ENCODE measurements at places on chromosomes 7 and 10.

GRCh38 chr7:128755819-128756476 is 16.8 kb downstream of the CALU start:
- DNase-seq = no peak

DNA sequence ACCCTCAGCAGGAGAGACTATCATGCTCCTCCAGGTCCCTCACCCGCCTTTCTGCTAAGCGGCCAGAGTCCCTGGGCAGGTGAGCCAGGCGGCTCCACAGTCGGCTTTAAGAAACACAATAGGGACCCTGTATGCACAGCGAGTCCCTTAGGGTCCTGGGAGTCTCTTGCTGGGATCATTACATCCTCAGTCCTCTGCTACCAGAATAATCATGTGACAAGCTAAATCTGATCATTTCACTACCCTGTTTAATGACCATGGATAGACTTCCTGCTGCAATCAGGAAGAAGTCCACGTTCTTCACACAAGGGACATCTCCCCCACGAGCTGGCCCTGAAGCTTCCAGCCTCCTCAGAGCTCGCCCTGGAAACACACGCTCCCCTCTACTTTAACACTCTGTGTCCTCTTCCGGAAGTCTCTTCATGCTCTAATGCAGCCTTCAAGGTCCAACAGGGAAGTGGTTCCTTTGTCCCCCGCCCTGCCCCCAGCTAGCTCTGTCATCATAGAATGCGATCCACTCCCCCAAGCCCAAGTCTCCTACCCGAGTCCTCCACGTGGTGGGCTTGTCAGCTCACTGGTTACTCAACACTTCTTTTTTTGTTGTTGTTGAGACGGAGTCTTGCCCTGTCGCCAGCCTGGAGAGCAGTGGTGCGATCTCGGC is 101.5 kb downstream of the RNF216 start:
- no peak for DNase-seq

GRCh38 chr7:44981035-44981706 is 2.4 kb upstream of the MYO1G start:
- DNase-seq = no peak

- no peak for DNase-seq
These were observed 159.9 kb downstream of the PLXNA4 start for GRCh38 chr7:132416395-132416794.

DNA sequence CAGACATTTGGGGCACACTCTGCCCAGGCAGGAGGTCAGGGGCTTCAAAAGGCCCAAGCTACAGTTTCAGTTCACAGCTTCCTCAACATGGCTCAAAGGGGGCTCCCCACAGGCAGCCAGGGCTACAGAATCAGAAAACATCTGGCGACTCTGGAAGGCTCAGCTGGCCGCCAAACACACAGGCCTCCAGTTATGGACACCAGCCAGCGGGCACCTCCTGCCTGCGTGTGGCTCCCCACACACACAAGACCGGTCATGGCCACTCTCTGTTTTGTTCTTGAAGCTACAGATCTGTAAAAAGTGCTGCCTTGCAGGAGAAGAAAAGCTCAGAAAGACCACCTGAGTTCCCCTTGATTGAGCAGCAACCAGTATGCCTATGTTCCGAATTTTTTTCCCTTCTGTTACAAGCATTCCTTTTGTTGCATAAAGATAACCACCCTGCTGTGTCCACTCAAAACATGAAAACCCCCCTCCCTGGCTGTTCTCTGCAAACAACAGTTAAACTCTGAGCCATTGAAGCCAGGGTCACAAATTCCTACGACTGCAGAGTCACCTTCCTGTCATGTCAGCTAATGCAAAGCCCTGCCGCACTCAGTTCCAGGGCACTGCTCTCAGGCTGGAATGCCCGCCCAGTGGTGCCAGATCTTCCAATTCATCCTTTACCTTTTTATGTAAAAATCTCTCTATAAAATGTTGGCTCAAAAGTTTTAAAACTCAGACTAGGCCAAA is 33.6 kb downstream of the VSTM4 start:
- no peak for DNase-seq

DNA sequence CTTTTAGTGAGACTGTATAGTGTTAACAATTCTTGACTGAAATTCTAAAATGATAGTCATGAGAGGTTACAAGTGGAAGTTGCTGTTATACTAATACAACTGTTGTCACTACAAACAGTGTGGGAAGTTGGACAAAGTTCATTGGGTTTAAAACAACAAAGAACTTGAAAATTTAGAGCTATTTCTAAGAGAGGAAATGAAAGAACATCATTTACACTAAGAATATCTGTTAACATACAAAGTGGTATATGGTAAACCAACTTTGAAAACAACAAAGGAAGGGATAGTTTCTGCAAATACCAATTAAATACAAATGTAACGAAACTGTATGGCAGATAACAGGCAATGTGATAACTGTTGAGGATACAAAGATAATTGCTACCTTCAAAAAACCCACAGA is 11.6 kb downstream of the MTPN start:
- no peak for DNase-seq

GRCh38 chr7:80097756-80098155 is 36.9 kb upstream of the GNAI1 start:
- no peak for DNase-seq

DNA sequence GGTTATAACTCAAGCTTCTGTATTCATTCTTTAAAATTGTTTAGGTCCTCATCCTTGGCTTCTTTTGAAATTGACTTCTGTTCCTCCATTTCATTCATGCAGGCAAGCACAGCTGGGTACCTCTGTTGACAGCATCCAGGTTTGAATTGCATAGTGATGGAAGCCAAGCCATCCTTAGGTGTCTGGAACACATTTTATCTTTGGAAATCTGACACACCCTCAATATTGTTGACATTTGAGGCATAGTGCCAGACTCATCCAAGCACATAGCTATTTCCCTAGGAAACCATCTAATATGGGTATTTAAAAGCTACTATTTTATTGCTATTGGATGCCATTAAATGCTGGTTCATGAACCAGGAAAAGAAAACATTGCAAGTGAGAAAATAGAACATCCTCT is 142.1 kb upstream of the PTPRZ1 start:
- no peak for DNase-seq

GRCh38 chr10:114478281-114478680 is 74.0 kb upstream of the AFAP1L2 start:
- no peak for DNase-seq

- peak; percentile 78 for DNase-seq
These were observed 214.7 kb upstream of the SLC26A5 start for GRCh38 chr7:103660455-103661371.

- no peak for DNase-seq
These were observed 159.8 kb downstream of the NRF1 start for GRCh38 chr7:129771201-129771927.

GRCh38 chr7:71826141-71826540 is 586.0 kb downstream of the CALN1 start:
- DNase-seq = no peak

DNA sequence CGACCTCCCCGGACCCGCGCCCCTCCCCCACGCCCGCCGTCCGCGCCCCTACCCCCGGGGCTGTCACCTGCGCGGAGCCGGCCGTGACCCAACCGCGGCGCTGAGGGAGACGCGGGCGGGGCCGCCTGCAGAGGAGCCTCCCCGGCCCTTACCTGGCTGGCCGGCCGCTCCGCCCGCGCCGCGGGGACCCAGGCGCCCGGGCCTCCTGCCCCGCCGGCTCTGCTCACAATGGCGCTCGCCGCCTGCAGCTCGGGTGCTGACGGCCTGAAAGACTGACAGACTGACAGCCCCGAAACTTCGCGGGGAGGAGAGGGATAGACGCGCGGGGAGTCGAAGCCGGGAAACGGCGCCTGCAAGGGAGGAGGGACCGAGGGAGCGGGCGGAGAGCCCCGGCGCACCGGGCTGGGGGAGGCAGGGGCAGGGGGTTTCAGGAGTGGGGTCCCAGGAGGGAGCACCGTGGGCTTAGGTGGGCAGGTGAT is 393 bp downstream of the ZNF467 start:
- DNase-seq = no peak

- no peak for DNase-seq
These were observed 310.1 kb downstream of the TCERG1L start for GRCh38 chr10:131001438-131001837.

DNA sequence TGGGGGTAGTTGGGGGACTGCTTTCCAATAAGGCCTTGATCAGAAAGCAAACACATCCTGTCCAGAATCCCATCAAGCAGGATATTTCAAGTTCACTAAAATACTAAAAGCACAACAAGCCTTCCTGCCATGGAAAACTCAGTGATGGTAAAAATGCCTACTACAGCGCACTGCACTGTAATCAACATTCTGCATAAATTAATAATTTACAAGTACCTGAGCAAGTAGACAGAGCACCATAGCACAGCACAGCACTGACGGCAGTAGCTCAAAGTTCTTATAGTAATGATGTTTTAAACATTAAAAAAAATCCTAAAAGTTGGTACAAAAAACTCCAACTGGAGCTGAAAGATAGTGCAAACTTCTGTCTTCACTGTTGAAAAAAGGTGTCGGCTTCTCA is 120.5 kb downstream of the FANK1 start:
- no peak for DNase-seq

GRCh38 chr7:3432911-3433310 is 131.9 kb downstream of the SDK1 start:
- DNase-seq = no peak

- DNase-seq = no peak
These were observed 94.1 kb downstream of the TCF7L2 start for GRCh38 chr10:113044016-113044755.

GRCh38 chr7:92834507-92835260 is 1.7 kb downstream of the CDK6 start:
- no peak for DNase-seq

DNA sequence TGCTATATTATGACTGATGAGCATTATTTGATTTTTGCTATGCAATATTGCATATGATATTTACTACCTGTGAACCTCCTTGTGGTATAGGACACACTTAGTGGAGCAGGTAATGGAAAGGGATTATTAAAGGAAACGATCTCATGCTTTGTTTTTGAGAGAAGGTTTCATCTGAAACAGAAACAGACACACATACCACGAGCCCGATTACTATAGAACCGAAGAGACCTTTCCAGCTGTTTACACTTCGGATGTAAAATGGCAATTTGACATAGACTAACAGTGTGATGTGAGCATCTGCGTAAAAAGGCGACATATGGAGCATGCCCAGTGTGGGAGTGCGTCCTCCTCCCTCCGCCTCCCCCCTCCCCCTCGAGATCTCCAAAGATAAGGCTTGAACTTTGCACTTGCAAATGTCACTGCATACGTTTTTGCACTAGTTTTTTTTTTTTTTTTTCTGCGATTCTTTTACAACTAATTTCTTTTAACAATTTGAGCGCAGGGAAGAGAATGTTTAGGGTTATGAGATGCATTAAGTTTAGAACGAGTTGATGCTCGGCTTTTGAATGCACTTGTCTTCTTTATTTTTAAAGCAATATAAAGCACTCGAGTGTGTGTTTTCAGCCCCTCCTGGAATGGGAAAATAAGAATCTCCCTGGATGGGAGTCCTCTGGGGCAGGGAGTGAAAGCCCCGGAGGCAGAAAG is 251.0 kb downstream of the NSUN6 start:
- no peak for DNase-seq

GRCh38 chr10:50334273-50334672 is 83.0 kb upstream of the ASAH2 start:
- no peak for DNase-seq

GRCh38 chr10:69151984-69152383 is 28.0 kb downstream of the VPS26A start:
- DNase-seq = no peak

- DNase-seq = no peak
These were observed 717.2 kb downstream of the TNS3 start for GRCh38 chr7:46864716-46865115.

DNA sequence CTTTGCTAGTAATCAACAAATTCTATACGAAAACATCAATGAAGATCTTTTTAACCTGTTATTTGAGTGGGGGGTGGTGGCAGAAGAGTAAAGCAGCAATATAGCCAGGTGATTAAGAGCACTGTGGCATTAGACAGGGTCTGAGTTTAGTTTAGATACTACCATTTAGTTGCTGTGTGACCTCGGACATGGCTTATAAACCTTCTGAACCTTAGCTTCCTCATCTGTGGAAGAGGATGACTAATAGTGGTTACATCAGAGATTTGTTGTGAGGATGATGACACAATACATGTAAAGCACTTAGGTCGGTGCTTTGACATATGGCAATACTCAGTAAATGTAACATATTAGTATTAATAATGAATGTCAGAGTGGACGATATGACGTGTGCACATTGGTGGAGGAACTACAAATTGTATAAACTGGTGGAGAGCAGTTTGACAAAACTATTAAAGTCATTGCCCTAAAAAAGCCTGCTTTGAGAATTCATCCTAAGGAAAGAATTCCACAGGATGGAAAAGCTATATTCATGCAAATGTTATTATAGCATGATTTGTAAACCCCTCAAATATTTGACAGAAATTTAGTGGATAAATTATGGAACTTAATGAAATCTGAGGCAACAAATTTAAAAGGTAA is 24.3 kb downstream of the SPAG6 start:
- peak; percentile 8 for DNase-seq

- DNase-seq = no peak
These were observed 369.2 kb upstream of the GALNT17 start for GRCh38 chr7:70762696-70763095.

- peak; percentile 13 for DNase-seq
These were observed 135.1 kb downstream of the NRBF2 start for GRCh38 chr10:63268149-63268797.

- DNase-seq = no peak
These were observed 137.6 kb upstream of the THSD7A start for GRCh38 chr7:11969643-11970042.

- no peak for DNase-seq
These were observed 71.1 kb upstream of the CAMK2B start for GRCh38 chr7:44396496-44396895.

GRCh38 chr7:55077561-55078410 is 59.0 kb downstream of the EGFR start:
- no peak for DNase-seq

DNA sequence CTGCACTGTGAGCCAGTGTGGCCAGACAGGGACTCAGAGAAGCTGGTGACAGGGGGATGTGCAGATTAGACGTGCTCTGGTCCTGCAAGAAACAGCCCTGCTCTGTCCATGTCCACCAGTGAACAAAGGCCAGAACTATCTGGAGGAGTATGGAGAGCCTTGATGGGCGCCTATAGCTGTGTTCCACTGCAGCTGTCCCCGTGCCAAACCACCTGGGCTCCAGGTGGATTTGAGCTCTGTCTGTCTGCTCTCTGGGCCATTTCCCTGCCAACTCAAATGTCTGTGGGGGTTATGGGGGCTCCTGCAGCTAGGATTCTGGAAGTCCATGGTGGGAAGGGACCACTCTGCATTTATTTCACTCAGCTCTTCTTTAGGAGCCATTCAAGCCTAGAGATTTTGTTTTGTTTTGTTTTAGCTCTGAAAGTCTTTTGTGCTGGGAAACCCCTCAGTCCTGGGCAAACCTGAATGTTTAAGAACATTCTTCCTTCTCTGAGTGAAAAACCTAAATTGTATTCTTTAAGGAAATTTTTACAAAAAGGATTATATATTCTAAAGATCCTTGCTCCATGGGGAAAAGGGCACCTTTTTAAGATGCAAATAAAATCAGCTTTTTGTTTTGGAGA is 1039.5 kb upstream of the SORCS1 start:
- no peak for DNase-seq

GRCh38 chr10:16231734-16232435 is 204.9 kb upstream of the PTER start:
- DNase-seq = no peak

All from H4 (cell line).